Neural crest cell (in vitro differentiated cells): ENCODE measurements at places on chromosomes 4 and X.
A peak's percentile ranks its signal among the peaks of the same experiment; 100 is the strongest.

DNA sequence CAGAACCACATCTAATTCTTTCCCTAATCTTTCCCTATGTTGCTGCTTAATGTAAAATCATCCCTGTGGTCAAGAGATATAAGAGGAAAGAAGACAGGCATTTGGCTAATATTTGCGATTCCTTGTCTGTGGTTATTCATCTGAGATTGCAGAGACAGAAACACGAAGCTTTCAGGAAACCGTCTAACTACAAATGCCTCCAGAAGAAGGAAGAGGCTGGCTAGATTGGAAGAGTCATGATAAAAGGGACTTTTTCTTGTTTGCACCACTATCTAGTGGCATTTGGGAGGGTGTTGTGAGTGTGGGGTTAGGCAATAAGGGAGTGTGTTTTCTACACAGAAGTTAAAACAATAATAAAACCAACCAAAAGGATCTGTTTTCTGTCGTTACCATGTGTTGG, 43.9 kb downstream of the TMEM154 start:
- DNase-seq, result no peak

DNA sequence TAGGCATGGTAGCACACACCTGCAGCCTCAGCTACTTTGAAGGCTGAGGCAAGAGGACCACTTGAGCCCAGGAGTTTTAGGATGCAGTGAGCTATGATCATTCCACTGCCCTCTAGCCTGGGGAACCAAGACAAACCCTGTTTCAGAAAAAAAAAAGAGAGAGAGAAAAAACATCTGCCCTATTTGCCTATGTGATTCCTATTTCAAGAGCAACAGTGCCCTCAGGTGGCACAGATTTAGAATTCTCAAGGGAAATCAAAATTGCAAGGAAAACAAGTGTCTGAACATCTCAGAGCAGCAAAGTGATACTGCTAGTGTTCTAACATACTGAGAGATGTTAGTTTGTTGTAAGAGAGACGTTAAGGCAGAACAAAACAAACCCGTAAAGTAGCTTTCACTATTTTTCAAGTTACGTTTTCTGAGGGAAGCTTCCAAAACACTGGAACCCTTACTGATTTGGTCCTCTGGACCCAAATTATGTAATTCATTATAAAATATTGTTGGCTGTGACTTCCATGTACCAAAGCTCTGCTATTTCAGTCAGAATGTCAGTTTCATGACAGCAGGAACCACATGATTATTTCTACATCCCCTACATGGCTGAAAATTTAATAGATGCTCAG, 7.9 kb downstream of the BDH2 start:
- DNase-seq, result peak; percentile 21

DNA sequence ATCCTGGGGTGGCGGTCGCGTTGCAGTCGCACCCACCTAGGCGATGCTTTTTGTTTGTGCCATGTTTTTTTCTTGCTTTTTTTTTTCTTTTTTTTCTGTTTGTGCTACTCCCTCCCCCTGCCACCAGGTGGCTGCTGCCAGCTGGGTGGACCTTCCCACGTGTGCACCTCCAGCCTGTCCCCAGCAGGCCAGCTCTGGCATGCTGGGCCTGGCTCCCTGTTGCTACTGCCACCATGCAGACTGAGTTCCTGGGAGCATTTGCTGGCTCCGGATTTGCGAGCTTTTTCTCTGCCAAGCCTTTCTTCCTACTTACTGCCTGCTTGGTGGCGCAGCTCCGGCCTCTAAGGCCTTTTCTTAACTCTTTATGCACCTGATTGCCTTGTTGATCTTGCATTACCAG, 161.2 kb upstream of the WDFY3 start:
- DNase-seq, result peak; percentile 3

- no peak for DNase-seq
Measured at GRCh38 chr4:66279084-66279483, 608.8 kb upstream of the EPHA5 start.

- no peak for DNase-seq
Measured at GRCh38 chr4:1771555-1772305, 21.4 kb upstream of the FGFR3 start.
